Psoas muscle (tissue), 8 donors: ENCODE measurements at places on chromosomes 13 and 19. TPM values are rescaled to one million over a fixed set of nuclear protein-coding genes. Genes with fewer than 3 reads are reported as not detected.
A peak's percentile ranks its signal among the peaks of the same experiment; 100 is the strongest.

The AP1M2 gene
- not detected for total RNA-seq

The TMIGD2 gene
- not detected for total RNA-seq

DNA sequence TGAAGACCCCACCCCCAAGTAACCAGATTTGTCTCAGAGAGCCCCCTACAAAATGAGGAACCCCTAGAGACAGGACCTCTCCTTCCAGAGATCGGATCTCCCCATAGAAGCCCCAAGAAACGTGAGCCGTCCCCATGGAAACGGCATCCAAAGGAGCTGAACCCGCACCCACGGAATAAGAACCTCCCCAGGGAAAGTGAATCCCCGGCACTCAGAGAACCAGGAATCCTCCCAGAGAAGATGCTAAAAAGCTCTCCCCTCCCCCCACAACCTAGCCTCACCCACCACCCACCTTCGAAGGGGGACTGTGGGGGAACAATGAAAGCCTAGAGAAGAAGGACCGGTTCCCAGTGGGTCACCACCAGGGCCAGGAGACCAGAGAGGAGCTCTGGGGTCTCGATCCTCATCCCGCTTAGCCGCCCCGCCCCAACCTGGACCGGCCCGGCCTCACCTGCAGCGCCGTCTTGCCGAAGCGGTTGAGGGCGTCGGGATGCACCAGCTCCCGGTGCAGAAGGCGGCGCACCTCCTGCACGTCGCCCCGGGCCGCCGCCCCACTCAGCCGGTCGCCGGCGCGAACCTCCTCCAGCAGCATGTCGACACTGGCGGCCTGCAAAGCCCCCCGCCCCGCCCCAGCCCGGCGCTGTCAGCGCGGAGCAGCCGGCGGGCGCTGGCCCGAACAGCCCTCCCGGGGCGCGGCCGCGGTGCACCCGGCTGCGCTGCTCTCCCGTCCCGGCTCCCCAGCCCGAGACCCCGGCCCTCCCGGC lies 535 bp downstream of the CDKN2D start:
- H3K4me1 ChIP-seq: peaks cover 38% of the 10 kb centered on the region
- no peak for DNase-seq
- H3K36me3 ChIP-seq: no peaks in the 10 kb centered on the region
- no peaks in the 10 kb centered on the region for H3K27me3 ChIP-seq
- H3K27ac ChIP-seq: peak overlapping the region; percentile 74

GRCh38 chr13:43953370-43953769 lies 73.7 kb downstream of the LACC1 start:
- no peaks in the 10 kb centered on the region for H3K4me1 ChIP-seq
- DNase-seq: no peak
- H3K27me3 ChIP-seq: no peaks in the 10 kb centered on the region
- no peak overlapping the region for H3K4me3 ChIP-seq
- H3K27ac ChIP-seq: no peak overlapping the region
- H3K36me3 ChIP-seq: no peaks in the 10 kb centered on the region

GRCh38 chr19:33580026-33580644 lies 41.6 kb upstream of the CHST8 start:
- DNase-seq: no peak
- no peaks in the 10 kb centered on the region for H3K36me3 ChIP-seq
- H3K4me3 ChIP-seq: no peak overlapping the region
